Activated T-helper 2 cell treated with anti-CD3 and anti-CD28 coated beads, Interferon-gamma antibody, Interleukin-2, Interleukin-4, amounts not matched to agents 10 μg/mL and 5 μg/mL and 100 μg/mL, durations not matched to agents 14 hours and 24 hours and 36 hours (primary cell): ENCODE measurements at places on chromosomes 1 and 21.

DNA sequence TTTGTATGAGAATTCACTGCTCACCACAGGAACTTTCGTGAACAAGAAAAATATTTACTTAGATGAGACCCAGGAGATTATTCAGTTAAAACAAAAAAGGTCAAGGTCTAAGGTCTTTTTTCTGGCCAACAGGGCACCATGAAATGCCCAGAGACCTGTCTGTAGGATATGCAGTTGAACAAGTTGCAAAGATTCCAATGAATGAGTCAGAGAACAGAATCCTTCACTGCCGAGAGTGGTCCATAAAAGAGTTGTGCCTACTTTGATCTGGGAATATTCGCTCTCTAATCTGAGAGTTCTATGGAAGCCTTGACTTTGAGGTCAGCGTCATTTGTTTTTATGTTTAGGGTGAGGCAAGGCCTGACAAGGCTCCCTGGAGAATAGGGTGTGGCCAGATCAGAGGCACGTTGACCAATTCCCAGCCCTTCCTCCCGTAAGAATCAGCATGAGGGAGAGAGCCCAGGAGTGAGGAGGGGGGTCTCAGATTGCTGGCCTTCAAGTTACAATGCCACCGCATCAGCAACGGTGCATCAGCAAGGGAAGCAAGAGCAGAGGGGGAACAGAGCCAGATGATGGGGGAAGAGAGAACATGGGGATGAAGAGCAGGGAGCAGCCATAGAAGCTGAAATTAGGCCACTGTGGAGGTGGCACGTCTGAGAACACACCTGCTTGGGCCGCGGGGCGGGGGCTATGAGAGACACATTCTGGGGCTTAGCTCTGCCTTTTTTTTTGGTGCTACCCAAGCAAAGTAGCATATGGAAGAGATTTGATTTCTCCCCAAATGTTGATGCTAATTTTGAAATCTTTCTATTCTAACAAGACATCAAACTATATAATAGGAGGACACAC, 206.4 kb upstream of the RAB4A start:
- peaks cover 12% of the 10 kb centered on the region for H3K27me3 ChIP-seq
- H3K27ac ChIP-seq, result no peak overlapping the region

- H3K27ac ChIP-seq, result no peak overlapping the region
- H3K4me1 ChIP-seq, result no peaks in the 10 kb centered on the region
- no peaks in the 10 kb centered on the region for H3K27me3 ChIP-seq
- no peak for DNase-seq
- no peak overlapping the region for H3K4me3 ChIP-seq
Measured at GRCh38 chr1:242639104-242639503, 114.6 kb upstream of the PLD5 start.

DNA sequence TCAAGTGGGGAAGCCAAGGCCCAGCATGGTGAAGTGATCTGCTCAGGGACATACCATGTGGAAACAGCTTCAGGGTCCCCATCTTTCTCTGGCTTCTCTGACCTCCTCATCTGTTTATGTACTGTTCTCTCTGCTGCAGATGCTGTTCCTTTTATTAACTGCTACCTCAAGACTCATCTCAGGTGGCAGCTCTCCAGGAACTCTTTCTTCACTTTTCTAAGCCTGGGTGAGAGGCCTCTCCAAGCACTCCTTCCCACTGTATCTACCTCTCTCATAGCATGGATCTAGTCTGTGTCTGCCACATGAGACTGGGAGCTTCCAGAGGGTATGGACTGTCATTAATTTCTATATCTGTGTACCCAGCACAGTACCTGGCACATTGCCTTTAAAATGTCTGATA, 73.4 kb upstream of the PPM1J start:
- H3K27ac ChIP-seq, result no peak overlapping the region
- no peak for DNase-seq
- H3K36me3 ChIP-seq, result no peaks in the 10 kb centered on the region
- H3K27me3 ChIP-seq, result peaks cover 10% of the 10 kb centered on the region
- H3K4me1 ChIP-seq, result no peaks in the 10 kb centered on the region

DNA sequence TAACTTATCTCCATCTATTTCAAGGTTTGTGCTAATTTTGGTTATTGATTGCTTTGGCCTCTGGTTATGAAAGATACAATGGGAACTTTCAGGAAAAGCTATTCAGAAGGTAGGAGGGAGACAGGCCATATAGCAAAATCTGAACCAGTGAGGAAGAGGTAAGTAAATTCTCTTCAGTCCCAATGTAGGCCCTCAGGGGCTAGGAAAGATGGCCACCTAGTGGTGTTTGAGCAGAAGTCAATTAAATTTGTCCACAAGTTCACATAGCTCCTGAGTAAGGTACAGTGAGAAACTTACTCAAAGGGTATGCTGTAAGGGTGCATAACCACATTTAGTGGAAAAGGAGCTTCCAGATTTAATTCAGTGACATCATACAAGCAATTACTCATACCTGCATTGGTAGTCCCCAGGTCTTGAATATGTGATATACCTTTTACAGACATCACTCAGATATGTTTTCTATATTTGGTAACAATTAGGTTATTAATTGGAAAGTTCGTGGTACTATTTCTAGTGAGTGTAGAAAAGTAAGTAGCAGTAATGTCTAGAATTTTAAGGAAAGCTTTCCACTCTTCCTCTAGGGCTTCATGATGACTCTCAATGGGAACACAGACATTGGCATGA, 21.4 kb upstream of the FMO1 start:
- H3K4me3 ChIP-seq, result no peak overlapping the region
- H3K27me3 ChIP-seq, result peaks cover 5% of the 10 kb centered on the region
- no peak overlapping the region for H3K27ac ChIP-seq
- no peaks in the 10 kb centered on the region for H3K36me3 ChIP-seq
- no peaks in the 10 kb centered on the region for H3K4me1 ChIP-seq

DNA sequence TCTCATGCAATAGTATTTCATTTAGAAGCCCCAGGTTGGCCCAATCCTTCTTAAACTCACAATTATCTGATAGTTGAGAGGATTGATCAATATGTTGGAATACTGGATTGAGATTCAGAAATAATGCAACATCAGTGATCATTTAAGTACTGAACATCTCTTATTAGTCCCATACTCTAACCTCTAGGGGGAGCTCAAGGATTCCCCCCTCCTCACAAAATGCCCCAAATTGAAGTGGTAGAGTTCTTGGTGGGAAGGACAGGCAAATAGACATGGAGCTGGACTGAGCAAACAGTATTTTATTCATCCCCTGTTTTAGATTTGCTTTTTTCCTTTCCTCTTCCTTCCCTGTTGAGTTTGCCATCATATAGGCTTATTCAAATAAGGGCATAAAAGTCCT, 62.8 kb downstream of the NGF start:
- no peaks in the 10 kb centered on the region for H3K4me1 ChIP-seq
- no peak overlapping the region for H3K27ac ChIP-seq
- DNase-seq, result no peak
- no peak overlapping the region for H3K4me3 ChIP-seq
- no peaks in the 10 kb centered on the region for H3K36me3 ChIP-seq
- no peaks in the 10 kb centered on the region for H3K27me3 ChIP-seq

- H3K36me3 ChIP-seq, result peaks cover 49% of the 10 kb centered on the region
- no peaks in the 10 kb centered on the region for H3K27me3 ChIP-seq
- DNase-seq, result no peak
- H3K4me1 ChIP-seq, result peaks cover 49% of the 10 kb centered on the region
- peak overlapping the region; percentile 51 for H3K27ac ChIP-seq
Measured at GRCh38 chr1:167454304-167454893, 63.9 kb downstream of the CD247 start.

- H3K36me3 ChIP-seq, result peaks cover 7% of the 10 kb centered on the region
- H3K27ac ChIP-seq, result no peak overlapping the region
- H3K4me3 ChIP-seq, result no peak overlapping the region
- H3K27me3 ChIP-seq, result peaks cover under 1% of the 10 kb centered on the region
Measured at GRCh38 chr1:115678141-115678540, 36.4 kb downstream of the VANGL1 start.

- H3K4me3 ChIP-seq, result no peak overlapping the region
- peaks cover 7% of the 10 kb centered on the region for H3K27me3 ChIP-seq
- no peak for DNase-seq
- no peaks in the 10 kb centered on the region for H3K4me1 ChIP-seq
- H3K36me3 ChIP-seq, result no peaks in the 10 kb centered on the region
Measured at GRCh38 chr1:152681616-152682015, 4.3 kb upstream of the LCE2B start.

DNA sequence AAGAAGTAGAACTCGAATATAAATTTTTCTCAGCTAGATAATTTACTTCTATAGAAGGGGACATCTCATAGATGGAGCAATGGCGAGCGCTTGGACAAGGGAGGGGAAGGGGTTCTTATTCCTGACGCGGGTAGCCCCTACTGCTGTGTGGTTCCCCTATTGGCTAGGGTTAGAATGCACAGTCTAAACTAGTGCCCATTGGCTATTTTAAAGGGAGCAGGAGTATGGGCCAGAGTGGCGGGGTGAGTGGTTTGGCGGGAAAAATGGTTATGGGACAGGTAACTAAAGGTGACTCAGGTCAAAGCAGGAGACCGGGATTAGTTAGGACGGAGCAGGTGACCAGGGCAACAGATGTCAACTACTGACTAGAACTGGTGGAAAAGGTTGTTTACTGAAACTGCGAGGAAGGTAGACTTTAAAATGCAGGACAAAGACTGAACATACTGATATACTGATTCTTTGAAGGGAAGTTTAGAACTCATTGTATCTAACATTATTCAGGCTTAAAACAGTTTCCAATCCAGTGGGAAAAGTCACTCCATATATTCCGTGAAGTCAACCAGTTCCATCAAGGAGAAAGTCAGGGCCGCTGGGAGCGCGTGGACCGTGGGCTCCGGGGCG, 940 bp upstream of the ATAD3A start:
- peak overlapping the region; percentile 88 for H3K27ac ChIP-seq
- H3K4me1 ChIP-seq, result peaks cover 11% of the 10 kb centered on the region
- H3K27me3 ChIP-seq, result no peaks in the 10 kb centered on the region
- H3K36me3 ChIP-seq, result peaks cover 6% of the 10 kb centered on the region
- peak; percentile 13 for DNase-seq

- H3K4me1 ChIP-seq, result no peaks in the 10 kb centered on the region
- H3K27me3 ChIP-seq, result no peaks in the 10 kb centered on the region
- H3K36me3 ChIP-seq, result no peaks in the 10 kb centered on the region
Measured at GRCh38 chr1:246058466-246058865, 448.6 kb downstream of the SMYD3 start.

DNA sequence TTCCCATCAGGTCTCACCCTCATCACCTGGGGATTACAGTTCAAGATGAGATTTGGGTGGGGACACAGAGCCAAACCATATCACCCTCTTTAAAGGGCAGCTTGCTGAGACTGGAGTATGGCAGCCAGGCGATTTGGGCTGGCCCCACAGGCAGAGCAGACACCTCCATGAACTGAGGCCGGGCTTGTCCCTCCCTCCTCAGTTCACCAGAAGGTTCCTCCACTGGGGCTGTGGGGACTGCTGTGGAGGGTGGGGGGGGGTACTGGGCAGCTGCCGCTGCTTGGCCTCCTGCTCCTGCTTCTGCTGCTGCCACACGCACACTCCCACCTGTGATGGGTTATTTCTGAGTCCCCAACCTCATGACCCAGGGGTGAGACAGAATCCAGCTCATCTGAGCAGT, 53.9 kb upstream of the PDE9A start:
- no peak for DNase-seq
- H3K27ac ChIP-seq, result no peak overlapping the region
- no peak overlapping the region for H3K4me3 ChIP-seq
- H3K36me3 ChIP-seq, result no peaks in the 10 kb centered on the region

GRCh38 chr1:12166834-12167492, at the start of gene TNFRSF1B:
TSS of gene TNFRSF1B (plus strand) at chr1:12166991. CDS start at chr1:12167092, 101 bp downstream.
- peak; percentile 73 for DNase-seq
- peaks cover 63% of the 10 kb centered on the region for H3K4me1 ChIP-seq
- peak within 1 kb of the TSS; percentile 97 for H3K27ac ChIP-seq
- peaks cover 40% of the 10 kb centered on the region for H3K36me3 ChIP-seq
- H3K4me3 ChIP-seq, result peak within 1 kb of the TSS; percentile 100
- H3K27me3 ChIP-seq, result no peaks in the 10 kb centered on the region

- H3K36me3 ChIP-seq, result no peaks in the 10 kb centered on the region
- DNase-seq, result no peak
- no peak overlapping the region for H3K4me3 ChIP-seq
- no peak overlapping the region for H3K27ac ChIP-seq
Measured at GRCh38 chr1:8339203-8339600, 21.3 kb downstream of the SLC45A1 start.

- H3K4me3 ChIP-seq, result no peak overlapping the region
- DNase-seq, result no peak
- peaks cover 7% of the 10 kb centered on the region for H3K4me1 ChIP-seq
- H3K27ac ChIP-seq, result no peak overlapping the region
Measured at GRCh38 chr21:45599146-45599581, 44.4 kb upstream of the PCBP3 start.

DNA sequence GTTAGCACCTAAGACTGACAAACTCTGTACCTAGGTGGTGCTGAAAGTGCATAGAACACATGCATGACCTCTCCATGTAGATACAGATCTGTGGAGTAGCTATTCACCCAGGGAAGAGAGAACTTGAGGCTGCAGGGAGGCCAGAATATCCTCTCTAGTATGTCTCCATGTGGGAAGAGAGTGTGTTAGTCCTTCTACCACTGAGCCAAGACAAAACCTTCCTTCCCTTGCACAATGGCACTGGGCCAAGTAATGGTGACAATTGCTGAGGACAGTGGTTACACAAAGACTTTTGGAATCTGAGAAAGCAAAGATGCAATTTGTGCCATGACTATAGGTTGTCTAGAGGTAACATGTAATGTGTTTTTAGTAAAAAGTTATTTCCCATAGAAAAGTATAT, 52.3 kb downstream of the C1orf198 start:
- H3K27me3 ChIP-seq, result peaks cover 9% of the 10 kb centered on the region
- H3K36me3 ChIP-seq, result peaks cover 3% of the 10 kb centered on the region
- no peak for DNase-seq

GRCh38 chr1:150259758-150260669, 2.4 kb downstream of the CA14 start:
- no peak overlapping the region for H3K4me3 ChIP-seq
- no peak for DNase-seq
- H3K4me1 ChIP-seq, result peaks cover 8% of the 10 kb centered on the region
- H3K27ac ChIP-seq, result no peak overlapping the region

GRCh38 chr1:33745942-33746341, 117.9 kb upstream of the HMGB4 start:
- DNase-seq, result no peak
- no peak overlapping the region for H3K27ac ChIP-seq
- no peak overlapping the region for H3K4me3 ChIP-seq
- H3K36me3 ChIP-seq, result no peaks in the 10 kb centered on the region

DNA sequence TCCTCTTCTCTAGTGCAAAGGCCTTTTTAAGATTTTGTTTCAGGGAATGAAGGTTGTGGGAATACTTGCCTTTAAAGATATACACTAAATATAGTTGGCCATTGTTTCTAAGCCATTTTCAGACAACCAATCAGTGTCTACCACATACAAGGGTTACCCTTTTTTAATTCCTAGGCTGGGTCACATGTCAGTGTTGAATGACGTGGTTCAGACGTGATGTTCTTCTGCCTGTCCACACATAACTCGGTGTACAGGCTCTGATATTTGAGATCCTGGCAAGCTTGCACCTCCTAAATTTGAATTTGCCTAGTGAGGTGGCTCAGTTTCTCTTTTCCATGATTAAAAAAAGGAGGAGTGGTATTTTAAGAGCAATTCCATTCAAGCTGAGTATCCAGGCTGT, 38.8 kb downstream of the DTL start:
- DNase-seq, result no peak
- no peak overlapping the region for H3K27ac ChIP-seq
- peaks cover 72% of the 10 kb centered on the region for H3K36me3 ChIP-seq
- peaks cover 12% of the 10 kb centered on the region for H3K4me1 ChIP-seq
